T47D (cell line): ENCODE measurements at places on chromosomes 1 and 21.
A peak's percentile ranks its signal among the peaks of the same experiment; 100 is the strongest.

- no peak for DNase-seq
Measured at GRCh38 chr1:38044221-38045215, 2.1 kb downstream of the POU3F1 start.

- DNase-seq, result no peak
Measured at GRCh38 chr1:8201331-8201861, 116.5 kb upstream of the SLC45A1 start.

- DNase-seq, result no peak
Measured at GRCh38 chr21:24714646-24715200, 892.6 kb downstream of the MRPL39 start.

- no peak for DNase-seq
Measured at GRCh38 chr1:21828506-21829210, 16.6 kb downstream of the LDLRAD2 start.

DNA sequence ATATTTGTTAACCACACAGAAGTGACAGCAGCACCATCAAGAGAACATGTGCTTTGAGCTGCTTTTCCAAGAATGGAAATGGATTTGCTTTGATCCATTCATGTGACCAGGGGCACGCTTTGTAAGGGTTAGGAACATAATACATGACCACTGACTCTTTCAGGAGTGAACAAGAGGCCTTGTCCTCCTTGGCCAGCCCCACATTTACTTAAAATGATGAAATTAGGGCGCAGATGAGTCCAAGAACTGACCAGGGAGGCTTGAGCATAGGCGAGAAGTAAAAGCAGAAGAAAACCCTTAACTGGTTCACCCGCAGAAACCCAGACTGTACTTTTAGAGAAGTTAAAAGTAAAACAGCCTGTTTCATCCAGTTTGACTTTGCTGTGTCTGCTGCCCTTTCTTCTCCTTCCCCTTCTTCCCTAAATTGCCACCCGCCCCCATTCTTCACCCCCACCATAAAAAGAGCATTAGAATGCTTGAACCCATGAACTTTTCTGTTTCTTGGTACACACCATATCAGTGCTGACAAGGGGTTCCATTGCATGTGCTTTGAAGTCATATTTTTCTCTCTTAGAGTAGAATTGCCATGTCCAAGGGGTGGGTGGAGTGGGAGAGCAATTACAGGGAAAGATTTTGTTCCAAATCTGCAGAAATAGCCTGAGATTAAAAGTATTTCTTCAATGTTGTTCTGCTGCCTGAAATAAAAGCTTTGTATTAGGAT is 2.6 kb upstream of the GLUL start:
- no peak for DNase-seq

GRCh38 chr1:55061000-55061705 is 21.8 kb downstream of the PCSK9 start:
- DNase-seq, result no peak

GRCh38 chr1:30928171-30928570 is 19.6 kb upstream of the SDC3 start:
- no peak for DNase-seq

GRCh38 chr21:26194811-26195251 is 24.3 kb upstream of the APP start:
- DNase-seq, result no peak

- no peak for DNase-seq
Measured at GRCh38 chr1:21955501-21956281, 18.6 kb upstream of the HSPG2 start.

DNA sequence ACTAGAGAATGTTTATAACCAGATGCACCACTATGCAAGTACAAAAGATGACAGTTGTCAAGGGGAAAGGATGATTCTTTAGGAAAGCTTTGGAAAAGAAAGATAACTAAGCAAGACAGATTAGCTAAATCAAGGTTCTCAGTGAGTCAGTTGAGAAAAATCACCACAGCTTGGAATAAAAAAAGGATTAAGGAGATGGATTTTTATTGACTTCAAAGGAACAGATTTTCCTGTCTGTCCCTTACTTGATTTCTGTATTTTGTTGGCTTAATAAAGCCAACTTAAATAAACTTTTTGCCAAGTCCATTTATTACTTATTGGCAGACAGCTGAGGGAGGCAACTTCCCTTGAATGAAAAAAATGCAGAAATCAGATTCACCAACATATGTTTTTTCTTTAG is 93.9 kb downstream of the NR5A2 start:
- DNase-seq, result no peak

DNA sequence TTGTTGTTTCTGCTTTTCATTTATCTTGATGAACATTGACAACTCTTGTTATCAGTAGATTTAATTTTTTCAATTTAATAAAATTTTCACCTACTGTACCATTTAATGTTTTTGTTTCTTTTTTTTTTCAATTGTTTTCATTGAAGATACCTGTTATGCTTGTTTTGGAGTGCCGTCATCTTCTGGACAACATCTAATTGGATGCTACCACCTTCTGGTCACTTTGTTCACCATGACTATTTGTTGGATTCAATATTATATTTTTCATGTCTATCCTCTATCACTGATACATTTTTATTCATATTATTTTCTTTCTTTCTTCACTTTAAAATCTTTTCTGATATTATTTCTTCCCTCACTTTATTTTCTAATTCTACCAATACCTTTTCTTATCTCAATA is 14.0 kb downstream of the KRTAP21-2 start:
- DNase-seq, result no peak

GRCh38 chr1:39845569-39846566 is 37.4 kb downstream of the TRIT1 start:
- no peak for DNase-seq

DNA sequence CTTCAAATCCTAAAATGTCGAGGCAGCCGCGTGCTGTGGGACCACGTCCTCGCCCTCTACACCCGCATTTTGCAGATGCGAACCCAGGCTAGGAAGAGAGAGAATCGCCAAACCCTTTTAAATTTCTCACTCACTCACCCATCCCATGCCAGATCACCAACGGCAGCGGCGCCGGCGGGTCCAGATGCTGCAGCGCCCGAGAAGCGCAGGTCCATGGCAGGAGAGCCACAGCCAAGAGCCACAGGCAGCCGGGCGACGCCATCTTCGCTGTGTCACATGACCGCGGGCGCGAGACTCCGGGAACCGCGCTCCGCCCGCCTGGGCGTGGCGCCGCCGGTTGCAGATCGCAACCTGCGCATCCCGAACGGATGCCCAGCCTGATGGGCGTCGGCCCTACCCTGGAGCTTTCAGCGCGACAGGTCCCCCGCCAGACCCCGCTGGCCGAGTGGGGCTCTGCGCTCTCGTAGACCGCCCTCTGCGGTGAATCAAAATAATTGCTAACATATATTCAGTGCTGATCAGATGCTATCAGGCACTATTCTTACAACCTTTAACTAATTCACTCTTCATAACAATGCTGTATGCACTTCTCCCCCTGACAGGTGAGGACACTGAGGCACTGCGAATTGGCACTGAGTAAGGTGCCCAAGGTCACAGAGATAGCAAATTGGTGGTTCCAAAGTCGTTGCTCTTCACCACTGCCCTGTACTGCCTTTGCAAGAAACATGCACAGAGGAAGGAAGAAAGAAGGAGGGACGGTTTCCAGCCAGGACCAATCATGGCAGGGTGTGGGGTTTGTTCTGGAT is at the start of gene PPT1:
TSS of gene PPT1 (minus strand) at position 276 of the 806 bp plus-strand sequence. CDS start at position 262, 14 bp downstream.
- DNase-seq, result peak; percentile 73

GRCh38 chr1:155167166-155168104 is 5.7 kb downstream of the KRTCAP2 start:
- peak; percentile 74 for DNase-seq

DNA sequence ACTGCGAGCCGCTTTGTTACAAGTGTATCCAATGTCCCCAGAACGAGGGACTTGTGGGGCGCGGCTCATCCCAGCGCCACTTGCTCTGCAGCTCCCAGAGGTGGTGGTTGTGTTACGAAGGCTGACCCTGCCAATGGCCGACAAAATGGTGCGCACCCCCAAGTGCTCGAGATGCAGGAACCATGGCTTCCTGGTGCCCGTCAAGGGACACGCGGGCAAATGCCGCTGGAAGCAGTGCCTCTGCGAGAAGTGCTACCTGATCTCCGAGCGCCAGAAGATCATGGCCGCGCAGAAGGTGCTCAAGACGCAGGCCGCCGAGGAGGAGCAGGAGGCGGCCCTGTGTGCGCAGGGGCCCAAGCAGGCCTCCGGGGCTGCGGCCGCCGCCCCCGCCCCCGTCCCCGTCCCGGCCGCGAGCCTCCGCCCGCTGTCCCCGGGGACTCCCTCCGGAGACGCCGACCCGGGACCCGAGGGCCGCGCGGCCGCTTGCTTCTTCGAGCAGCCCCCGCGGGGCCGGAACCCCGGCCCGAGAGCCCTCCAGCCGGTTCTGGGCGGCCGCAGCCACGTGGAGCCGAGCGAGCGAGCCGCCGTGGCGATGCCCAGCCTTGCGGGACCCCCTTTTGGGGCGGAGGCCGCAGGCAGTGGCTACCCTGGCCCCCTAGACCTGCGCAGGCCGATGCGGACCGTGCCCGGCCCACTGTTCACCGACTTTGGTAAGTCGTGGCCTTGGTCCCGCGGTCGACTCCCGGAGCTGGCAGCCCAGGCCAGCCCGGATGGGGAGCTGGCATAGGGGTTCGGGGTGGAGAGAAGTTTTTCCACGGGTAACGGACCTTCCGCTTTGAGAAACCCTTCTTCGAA is at the start of gene DMRTB1:
TSS of gene DMRTB1 (plus strand) at position 79 of the 855 bp plus-strand sequence. CDS start at position 134, 55 bp downstream.
- DNase-seq, result no peak

DNA sequence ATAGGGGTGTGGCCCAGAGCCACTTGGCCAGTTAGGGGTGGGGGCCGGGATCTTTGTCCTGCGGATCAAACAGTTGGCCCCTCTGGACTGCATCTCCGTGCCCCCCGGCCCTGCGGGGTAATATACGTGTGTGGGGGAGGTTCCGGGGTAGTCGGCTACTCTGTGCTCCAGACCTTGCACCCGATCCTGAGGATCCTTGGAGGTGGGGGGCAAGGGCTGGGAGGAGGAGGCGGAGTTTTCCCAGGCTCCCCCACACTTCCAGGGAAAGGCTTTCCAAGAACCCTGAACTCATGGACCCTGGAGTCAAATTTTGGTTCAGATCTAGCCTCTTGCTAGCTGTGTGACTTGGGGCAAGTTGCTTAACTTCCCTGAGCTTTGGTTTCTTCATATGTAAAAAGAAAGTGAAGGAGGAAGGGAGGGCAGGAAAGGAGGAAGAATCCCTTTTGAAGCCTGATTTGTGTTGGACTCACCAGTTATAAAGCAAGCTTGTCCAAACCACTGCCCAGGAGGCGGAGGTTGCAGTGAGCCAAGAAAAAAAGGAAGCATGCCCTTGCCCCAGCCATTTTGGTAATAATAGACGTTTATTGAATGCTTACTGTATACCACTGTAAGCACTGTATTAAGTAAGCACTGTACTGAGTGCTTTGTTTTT is 686 bp downstream of the MIIP start:
- no peak for DNase-seq

GRCh38 chr1:239547987-239548386 is 161.6 kb downstream of the CHRM3 start:
- DNase-seq, result no peak

GRCh38 chr1:11482198-11482597 is 3.2 kb downstream of the DISP3 start:
- no peak for DNase-seq

DNA sequence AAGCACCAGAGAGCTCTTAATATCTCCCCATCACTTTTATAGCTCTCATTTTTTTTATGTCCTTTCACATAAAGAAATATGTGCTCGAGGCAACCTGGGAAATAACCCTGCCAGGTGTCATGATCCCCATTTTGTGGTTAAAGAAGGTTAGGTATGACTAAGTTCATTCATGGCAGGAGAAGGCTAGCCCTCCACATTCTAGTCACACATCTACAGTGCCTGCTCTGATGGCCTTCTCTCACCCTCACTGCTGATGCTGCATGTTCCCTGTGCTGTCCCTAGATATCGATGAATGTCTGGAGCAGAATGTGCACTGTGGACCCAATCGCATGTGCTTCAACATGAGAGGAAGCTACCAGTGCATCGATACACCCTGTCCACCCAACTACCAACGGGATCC is 187.5 kb downstream of the TPR start:
- DNase-seq, result peak; percentile 35

DNA sequence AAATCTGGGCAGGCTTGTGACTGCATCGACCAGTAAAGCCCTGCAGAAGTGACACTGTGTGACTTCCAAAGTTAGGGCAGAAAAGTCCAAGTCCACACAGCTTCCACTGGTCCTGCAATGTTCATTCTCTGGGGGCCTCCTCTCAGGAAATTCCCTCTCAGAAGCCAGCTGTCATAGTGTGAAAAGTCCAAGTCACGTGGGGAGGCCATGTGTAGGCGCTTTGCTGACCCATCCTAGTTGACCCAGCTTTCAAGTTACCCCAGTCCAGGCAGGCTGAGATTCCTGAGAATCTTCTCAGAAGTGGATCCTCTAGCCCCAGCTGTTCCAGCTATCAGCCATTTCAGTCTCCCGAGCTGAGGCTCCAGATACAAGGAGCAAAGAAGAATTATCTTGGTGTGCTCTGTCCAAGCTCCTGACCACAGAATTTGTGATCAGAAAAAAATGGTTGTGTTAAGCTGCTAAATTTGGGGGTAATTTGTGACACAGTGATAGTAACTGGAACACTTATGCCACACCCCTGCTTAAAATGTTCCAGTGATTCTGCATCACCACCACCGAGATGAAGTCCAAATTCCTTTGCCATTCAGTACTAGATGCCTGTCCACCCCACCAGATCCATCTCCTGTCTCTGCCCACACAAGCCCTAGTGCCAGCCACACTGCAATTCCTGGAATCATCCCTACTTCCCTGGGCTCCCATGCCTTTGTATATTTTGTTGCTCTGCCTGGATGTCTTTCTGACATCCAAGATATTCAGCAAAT is 2.5 kb upstream of the STUM start:
- no peak for DNase-seq

DNA sequence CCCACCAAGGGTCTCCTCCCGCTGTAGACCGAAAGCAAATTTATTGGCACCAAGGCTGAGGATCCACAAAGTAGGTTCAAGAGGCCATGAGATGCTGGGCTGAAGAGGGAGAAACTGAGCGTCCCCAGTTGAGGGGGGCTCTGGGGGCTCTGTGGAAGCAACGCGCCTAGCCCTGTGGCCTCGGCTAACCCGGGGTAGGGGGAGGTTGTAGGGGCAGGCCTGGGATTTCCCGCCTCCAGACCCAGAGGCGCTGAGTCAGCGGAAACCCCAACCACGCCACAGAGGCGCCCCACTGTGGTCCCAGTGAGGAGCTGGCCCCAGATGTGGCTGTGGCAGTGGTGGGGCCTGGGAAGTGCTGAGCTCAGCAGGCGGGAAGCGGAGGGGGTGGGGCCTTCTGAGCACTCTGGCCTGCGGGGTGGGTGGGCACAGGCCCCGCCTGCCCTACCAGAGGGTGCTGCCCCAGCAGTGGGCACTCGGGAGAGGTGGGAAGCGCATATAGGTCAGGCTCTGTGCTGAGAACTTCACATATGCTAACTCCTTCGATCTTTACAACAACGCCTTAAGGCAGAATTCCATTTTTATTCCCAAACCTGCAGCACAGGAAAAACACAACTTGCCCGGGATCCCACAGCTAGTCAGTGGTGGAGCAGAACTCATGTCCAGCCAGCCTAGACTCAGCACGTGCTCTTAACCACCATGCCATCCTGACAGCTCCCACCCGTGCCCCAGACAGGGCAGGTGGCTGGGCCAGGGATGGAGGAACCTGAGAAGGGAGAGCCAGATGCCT is 1.5 kb upstream of the COL16A1 start:
- DNase-seq, result no peak

GRCh38 chr1:230157420-230158390 is 90.7 kb downstream of the GALNT2 start:
- DNase-seq, result no peak
